ENCODE measurements at places on chromosomes 3 and 15.

DNA sequence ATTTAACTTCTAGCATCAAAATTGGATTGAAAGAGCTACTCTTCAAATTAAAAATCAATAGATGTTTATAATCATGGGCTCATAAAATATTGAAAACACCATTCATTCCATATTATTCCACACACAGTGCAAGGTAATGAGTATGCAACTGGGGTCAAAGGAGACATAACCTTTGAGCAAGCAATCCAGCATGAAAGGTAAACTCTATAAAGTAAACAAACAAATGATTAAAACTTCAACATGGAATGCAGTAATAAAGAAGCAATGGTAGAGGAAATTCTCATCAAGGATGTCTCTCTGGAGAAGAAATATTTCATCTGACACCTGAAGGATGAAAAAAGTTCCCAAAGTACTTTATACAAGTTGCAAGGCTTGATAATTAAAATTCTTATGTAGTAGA lies 25.8 kb downstream of the MECOM start:
- DNase-seq: no peak

DNA sequence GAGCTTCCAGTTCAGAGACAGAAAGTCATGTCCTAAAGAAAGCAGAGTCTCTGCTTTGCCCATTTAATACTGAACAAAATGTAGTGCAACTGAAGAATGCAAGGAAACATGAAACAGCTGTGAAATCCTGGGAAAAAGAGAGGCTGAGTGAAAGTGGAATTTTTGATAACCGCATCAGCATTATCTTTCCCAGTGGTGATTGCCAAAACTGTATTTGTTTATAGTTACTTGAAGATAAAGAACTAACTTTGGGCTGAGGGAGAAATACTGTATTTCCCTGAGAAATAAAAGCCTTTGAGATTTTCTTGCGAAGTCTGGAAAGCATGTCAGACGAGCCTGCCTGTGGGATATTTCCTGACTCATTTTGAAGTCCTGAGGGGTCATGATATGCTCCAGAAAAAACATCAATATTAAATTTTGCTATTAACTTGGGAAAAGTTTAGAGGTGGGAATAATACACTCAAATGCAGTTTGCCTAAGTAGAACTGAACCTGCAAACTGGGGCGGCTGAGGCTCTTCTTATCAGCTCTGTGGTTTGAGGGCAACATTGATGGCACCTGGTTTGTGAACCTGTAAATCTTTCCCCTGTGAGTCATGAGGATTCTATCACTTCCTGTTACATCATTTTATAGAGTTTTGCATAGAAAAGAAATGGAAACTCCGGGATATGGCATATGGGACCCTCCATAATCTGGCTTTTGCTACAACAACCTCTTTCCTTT lies 855.3 kb downstream of the MCTP2 start:
- DNase-seq: no peak

DNA sequence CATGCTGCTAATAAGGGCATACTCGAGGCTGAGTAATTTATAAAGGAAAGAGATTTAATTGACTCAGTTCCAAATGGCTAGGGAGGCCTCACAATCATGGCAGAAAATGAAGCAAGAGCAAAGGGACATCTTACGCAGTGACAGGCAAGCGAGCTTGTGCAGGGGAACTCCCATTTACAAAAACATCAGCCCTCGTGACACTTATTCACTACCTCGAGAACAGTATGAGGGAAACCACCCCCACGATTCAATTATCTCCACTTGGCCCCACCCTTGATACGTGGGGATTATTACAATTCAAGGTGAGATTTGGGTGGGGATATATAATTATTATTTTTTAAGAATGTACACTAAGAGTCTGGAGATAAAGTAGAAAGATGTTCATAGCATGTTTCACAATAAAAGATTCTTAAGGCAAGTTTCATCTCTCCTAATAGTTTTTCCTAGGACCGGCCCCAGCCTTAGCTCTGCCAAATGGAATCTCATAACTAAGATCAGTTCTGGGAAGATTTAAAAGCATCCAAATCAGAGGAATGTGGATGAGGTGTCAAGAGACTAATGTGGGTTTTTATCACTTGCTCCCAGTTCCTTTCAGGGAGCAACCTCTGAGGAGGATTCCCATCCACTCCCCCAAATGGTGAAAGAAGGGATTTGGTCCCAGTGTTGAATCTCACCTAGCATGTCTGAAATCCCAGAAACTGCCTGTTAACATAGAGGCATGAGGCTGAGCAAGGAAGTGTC lies 221.0 kb downstream of the ZMAT3 start:
- no peak for DNase-seq

- DNase-seq: no peak
Measured at GRCh38 chr15:70264738-70265465, 167.2 kb upstream of the TLE3 start.

- peak; percentile 59 for DNase-seq
Measured at GRCh38 chr3:30199096-30199759, 407.2 kb upstream of the TGFBR2 start.

DNA sequence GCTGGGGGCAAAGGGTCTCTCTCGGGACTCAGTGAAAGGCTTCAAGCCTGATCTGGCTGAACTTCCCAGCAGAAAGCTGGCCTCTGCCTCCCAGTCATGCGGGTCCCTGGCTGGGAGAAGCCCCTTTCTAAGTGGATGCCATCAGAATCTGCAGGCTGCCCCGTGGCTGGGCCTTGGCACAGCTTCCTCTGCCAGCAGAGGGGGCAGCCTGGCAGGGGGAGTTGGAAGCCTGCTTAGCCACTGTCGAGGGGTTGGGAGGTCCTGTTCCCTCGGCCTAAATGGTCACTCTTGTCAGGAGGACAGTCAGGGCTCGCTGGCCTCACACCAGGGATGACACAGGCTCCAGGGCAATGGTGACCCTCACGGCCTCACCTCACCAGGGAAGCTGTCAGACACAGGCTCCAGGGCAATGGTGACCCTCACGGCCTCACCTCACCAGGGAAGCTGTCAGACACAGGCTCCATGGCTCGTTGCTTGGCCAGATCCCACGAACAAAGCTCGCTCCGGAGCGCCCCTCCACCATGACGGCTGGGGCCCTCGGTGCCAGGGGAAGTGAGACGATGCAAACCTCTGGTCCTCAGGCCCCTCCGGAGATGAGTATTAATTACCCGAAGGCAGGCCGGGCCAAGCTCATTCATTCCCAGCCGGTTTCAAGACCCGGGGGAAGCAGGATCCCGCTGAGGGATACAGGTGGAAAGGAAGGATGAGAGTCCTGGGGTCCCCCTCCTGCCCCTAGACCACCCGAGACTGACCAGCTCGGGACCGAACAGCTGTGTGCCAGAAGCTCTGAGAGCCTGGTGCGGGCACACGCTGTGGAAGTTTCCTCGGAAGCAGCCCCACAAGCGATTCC lies 151.0 kb downstream of the CHSY1 start:
- DNase-seq: no peak

- no peak for DNase-seq
Measured at GRCh38 chr3:38966811-38967692, 84.7 kb downstream of the SCN11A start.

- no peak for DNase-seq
Measured at GRCh38 chr15:77808075-77808474, 175.4 kb upstream of the LINGO1 start.

DNA sequence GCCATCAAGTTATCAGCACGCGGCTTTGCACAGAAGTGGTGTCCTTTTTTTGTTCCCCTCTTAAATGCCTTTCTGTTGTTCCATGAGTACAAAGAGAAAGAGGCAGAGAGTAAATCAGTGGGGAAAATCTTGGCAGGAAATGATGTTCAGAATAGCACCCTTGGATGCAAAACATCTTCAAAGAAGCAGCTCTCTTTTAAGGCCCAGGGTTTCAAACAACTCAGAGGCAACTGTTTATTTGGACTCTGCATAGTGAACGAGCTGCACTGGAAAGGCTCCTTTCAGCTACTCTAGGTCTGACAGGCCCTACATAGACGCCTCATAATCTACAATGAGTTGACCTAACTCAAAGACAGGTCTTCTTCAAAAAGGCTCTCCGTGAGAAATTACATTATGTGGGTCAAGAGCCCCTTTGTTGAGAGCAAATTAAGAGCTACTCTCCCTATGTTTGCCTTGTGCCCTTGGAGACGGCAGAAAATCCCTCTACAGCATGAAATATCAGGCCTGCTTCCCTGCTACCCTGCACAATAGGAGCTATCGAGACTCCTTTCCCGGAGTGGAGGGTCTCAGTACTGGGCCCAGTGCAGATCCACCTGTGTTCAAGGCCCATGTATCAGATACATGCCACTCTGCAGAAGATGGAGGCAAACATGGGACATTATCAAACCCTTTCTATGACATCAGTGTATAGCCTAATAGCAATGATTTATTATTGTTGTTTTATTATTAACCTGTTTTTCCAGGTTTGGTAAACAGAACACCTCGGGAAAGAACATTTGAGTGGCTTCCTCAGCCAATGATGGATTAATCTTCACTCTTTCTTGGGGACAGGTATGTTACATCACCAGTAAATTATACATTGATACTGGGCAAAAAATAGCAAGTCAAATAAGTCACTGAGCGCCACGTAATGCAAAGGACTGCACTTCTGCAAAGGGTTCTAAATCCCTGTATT lies 53.1 kb downstream of the HEG1 start:
- no peak for DNase-seq

DNA sequence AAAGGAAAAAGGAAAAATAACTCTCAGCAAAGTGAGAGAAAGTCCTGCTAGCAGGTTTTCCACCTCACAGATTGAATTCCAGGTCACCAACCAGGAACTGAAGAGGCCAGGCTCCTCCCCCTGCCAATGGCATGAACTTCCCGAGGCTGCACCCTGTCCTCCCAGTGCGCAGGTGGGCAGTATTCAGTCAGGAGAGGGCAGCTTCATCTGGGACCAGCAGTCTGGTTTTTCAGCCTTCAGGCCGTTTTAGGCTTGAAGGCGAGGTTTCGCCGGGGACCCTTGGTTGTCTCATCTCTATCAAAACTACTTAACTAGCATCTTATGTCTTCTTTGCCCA lies 41.2 kb downstream of the TRAT1 start:
- DNase-seq: no peak

- DNase-seq: no peak
Measured at GRCh38 chr3:57959423-57960173, 48.6 kb upstream of the FLNB start.

DNA sequence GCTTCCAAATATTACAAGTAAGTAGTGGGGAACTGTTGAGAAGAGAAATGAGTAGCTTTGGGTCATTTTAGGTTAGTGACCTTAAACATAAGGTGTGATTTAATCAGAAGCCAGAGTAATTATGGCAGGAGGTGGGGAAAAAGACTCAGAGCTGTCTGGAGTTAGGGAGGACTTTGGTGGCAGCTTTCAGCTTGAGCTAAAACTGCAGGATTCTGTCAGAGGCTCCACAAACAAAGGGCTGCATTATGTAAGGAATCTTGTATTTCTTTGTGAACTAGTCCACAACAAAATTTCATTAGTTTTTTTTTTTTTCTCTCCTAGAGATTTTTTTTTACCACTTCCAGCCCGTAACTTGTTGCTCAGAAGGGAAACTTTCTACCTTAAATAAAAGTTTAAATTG lies 345.3 kb downstream of the TIGIT start:
- no peak for DNase-seq

GRCh38 chr15:100997442-100997841 lies 78.3 kb downstream of the LRRK1 start:
- DNase-seq: no peak

DNA sequence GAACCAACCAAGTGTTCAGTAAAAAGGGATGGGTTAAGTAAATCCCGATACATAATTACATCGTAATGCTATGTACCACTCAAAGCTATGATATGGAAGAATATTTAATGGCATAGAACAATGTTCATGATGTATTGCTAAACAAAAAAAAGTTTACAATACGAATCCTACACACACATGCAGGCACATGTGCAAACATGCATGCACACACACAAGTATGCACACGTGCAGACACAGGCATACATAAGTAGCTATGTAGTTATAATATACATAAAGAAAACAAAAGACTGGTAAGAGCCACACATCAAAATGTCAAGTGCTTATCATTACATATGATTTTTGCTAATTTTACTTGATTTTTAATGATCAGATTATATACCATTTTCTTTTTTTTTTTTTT lies 74.2 kb downstream of the ARRDC4 start:
- DNase-seq: no peak

DNA sequence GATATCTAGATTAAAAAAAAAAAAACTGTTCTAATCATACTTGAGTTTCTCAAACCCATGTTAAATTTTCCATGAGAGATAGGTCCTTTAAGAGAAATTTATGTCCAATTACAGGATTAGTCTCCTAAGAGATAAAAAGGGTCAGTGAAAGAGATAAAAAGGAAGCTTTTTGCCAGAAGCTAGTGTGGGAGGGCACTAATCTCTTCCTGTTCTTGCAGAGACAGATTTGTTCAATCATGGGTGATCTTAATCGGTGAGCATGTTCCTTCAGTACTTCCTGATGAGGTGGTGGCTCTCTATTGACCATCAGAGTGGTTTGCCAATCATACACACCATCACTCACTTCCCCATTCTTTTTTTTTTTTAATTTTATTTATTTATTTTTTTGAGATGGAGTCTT lies 16.9 kb upstream of the LPP start:
- no peak for DNase-seq

- DNase-seq: no peak
Measured at GRCh38 chr3:128784232-128784631, 58.2 kb downstream of the RAB7A start.

Measured in NCI-H345 (cell line).